Endodermal cell (in vitro differentiated cells): ENCODE measurements at places on chromosomes 4 and X.

DNA sequence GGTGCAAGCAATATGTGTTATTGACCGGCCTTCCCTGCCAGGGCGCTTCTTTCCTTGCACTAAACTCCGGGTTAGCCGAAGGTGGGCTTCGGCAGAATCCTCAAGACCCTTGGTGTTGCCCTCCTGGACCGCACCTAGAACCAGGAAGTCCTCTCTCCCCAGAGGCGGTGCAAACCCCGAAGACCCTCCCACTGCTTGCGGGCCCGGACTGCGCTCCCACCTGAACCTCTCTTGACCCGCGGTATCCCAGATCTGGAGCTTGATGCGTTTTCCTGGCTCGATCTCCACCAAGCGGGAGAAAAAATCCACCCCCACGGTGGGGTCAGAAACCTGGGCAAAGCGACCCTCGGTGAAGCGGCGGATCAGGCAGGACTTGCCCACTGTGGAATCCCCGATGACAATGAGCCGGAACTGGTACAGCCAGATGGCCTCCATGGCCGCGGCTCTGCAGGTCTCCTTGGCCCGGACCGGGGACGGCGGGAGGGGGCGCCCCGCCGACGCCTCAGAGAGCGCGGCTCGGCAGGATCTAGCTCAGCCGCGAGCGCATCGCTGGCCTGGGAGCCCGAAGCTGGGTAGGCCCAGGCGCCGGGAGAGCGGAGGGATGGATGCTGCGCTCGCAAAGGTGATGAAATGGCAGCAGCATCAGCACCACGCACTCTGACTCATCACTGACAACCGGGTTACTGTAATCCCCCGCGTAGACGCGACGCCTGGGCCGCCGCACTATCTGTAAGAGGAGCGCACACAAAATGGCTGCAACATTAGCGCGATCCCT is at the start of gene RAB39B:
Gene RAB39B (minus strand): TSS at position 638 of the 775 bp plus-strand sequence. CDS start 203 bp downstream, at position 435.
- peak; percentile 85 for DNase-seq

DNA sequence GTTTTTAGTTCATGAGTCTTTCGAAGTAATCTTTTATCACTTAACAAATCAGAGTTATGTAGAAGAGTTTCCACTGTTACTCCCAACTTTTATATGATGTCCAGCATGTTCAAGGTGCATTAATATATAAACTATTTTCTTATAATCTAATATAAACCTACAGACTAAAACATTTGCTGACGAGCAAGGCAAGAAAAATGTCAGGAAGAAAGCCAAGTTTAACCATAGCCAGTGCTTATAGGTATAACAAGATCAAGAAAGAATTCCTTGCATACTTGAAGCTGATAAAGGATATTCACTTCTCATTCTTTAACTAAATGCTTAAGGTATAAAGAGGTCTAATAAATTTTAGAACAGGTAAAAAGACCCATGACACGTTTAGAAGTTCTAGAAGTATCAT is 167.7 kb downstream of the NPNT start:
- DNase-seq = no peak

DNA sequence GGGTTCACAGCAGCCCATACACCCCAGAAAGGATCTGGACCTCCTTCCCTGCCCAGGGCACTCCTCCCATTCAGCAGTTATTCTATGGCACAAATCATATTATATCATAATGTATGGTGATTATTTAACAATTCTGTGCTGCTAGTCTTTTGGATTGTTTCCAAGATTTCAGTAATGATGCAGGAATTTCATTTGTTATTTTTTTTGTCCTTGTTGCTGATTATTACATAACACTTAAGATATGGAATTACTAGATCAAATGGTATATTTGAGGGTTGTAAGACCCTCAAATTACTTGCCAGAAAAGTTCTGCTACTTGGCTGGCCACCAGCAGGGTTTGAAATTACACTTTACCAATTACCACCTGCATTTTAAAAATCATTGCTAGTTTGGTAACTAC is 36.4 kb downstream of the QDPR start:
- no peak for DNase-seq

GRCh38 chrX:13085526-13085925 is 41.1 kb upstream of the FAM9C start:
- no peak for DNase-seq

GRCh38 chrX:17376431-17377077 is 1.6 kb downstream of the NHS start:
- peak; percentile 61 for DNase-seq

DNA sequence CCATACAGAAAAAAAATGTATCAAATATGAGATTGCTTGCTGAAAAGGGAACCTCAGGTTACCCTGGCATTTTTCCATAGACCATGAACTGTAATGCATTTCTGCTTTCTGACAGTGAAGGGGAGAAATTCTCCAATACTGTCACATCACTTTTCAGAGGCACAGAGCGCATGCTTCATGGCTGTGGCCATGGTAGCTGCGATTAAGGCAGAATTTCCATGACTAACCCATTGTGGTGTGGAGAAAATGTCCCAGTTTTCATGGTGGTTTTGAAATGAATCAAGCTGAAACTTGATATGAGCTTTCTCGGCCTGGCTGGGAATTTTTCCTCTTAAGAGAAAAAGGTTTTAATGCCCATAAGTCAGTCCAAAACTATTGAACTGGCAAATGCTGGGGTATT is 39.5 kb upstream of the MAP3K15 start:
- DNase-seq = no peak

GRCh38 chr4:130600706-130601105 is 1504.8 kb downstream of the C4orf33 start:
- DNase-seq = no peak

- DNase-seq = no peak
Measured at GRCh38 chr4:10656988-10657387, 27.6 kb downstream of the CLNK start.

GRCh38 chr4:33184657-33185290 is 2464.6 kb downstream of the PCDH7 start:
- no peak for DNase-seq

GRCh38 chrX:43224496-43224895 is 431.6 kb upstream of the MAOA start:
- no peak for DNase-seq

GRCh38 chr4:113080624-113081023 is 31.2 kb downstream of the ANK2 start:
- no peak for DNase-seq

DNA sequence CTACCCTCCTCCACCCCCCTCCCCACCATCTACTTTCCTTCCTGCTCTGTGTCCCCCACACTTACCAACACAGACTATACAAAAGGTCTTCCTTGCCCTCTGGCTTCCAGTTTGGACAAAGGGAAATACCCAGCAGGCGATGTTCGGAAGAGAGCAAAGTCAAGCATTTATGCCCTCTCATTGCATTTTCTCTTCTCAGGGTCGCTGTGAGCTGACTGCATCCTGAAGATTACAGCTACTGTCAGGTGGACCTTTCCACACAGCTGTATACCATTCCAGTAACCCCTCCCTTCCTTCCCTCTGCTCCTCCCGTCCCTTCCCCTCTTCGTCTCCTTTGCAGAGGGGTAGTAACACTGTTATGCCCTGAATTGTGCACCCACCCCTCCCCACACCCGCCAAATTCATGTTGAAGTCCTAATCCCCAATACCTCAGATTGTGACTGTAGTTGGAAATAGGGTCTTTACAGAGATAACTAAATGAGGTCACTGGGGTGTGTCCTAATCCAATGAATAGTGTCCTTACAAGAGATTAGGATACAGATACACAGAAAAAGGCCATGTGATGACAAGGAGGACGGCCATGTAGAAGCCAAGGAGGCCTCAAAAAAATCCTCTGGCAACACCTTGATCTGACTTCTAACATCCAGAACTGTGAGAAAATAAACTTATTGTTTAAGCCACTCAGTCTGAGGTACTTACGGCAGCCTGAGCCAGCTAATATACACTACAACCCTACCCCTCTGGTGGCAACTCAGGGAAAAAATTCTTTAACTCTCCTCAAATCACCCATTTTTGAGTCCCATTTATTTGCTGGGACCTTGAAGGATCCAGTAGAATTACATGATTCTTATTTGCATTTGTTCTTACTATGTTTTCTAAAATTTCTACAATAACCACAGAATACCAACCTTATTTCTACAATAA is 11.7 kb downstream of the MORF4L2 start:
- DNase-seq = peak; percentile 53

DNA sequence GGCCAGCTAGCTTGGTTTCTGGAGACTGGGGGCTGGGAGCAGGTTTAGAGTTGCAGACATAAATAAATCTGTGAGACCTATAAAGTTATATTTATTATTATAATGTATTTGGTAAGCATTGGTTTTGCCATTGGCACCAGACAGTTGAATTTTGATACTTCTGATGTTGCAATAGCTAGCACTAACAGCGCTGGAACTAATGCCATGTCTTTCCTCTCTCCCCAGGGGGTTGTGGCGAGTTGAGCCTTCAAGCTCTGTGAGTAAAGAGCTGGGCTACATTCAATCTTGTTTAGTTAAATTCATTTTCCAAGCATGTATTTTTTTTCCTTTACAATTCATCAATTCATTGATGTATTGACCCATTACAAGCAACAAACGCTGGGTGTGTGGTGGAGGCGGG is 358.7 kb upstream of the NR3C2 start:
- DNase-seq = no peak

GRCh38 chr4:113750734-113751133 is 10.8 kb downstream of the CAMK2D start:
- DNase-seq = no peak

DNA sequence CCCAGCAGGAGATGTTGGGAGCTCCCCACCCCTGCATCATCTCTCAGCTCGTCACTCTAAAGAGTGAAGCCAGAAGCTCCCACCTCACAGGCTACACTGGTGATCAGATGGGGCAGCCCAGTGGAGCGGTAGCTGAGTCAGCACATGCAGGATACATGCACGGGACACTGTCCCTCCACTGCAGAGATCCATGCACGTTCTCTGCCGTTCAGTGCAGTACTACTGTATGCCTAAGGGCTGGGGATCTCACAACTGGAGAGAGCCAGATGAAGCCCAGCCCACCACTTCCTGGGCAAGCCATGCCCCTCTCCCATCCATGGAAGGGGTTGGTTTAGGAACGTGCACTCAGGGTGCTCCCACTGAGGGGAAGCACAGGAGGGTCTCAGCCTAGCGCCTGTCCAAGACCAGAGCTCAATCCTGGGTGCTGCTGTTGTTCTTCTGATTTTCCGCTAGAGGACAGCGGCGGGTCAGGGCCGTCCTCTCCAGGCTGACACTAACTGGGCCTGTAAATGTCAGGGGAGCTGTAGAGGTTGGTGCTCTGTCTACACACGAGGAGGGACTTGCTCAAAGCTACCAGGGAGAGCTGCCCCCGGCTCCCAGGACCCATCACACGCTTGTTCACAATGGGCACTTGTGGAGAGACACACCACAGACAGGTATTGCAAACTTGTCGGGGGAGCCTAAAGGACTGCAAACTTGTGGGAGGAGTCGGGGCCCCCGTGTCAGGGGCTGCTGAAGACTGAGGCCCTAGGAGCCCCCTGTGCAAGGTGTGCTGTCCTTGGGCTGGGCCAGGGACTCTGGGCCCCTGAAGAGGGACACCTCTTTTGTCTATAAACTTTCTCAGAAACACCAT is 18.2 kb upstream of the ABLIM2 start:
- DNase-seq = peak; percentile 88

- no peak for DNase-seq
Measured at GRCh38 chrX:9555354-9555753, 90.5 kb downstream of the TBL1X start.

DNA sequence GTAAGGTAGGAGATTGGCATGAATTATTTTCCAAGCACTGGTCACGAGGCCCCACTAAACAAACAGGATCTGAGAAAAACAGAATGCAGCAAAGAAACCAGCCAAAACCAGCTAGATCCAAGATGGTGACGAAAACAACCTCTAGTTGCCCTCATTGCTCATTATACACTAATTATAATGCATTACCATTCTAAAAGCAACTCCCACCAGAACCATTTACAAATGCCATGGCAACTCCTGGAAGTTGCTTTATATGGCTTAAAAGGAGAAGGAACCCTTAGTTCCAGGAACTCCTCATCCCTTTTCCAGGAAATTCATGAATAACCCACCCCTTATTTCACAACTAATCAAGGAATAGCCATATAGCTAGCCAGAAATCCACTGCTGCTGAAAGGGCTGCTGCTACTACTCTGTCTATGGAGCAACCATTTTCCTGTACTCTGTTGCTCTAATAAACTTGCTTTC is 69.3 kb downstream of the ABCB7 start:
- no peak for DNase-seq

- DNase-seq = no peak
Measured at GRCh38 chr4:52869196-52869595, 7.1 kb downstream of the RASL11B start.

DNA sequence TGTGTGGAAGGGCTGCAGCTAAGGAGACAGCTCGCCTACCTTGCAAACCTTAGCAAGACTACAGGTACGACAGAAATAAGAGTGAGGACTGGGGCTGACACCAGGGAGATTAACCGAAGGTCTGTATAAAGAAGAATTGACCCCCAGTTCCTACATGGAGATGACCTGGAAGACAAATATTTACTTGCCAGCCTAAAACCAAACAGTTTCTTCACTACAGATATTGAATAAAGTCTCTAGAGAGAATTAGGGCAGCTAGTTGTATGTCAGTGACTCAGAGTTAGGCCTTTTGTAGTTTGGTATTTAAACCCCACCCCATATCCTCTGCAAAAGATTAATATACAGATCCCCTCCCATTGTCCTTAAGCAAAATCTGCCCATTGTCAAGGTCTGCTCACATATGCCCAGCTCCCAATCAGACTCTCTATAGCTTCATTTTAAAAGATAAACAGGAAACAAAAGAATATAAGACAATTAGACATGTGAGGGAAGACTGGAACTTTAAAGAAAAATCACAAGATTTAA is 28.1 kb upstream of the FRMPD3 start:
- DNase-seq = no peak

GRCh38 chrX:17933856-17934255 is 72.8 kb upstream of the RAI2 start:
- no peak for DNase-seq

GRCh38 chrX:16524316-16524715 is 125.6 kb upstream of the S100G start:
- no peak for DNase-seq

- no peak for DNase-seq
Measured at GRCh38 chr4:157957905-157958304, 214.9 kb downstream of the GASK1B start.

- DNase-seq = peak; percentile 83
Measured at GRCh38 chr4:10164877-10165283, 48.3 kb upstream of the WDR1 start.

DNA sequence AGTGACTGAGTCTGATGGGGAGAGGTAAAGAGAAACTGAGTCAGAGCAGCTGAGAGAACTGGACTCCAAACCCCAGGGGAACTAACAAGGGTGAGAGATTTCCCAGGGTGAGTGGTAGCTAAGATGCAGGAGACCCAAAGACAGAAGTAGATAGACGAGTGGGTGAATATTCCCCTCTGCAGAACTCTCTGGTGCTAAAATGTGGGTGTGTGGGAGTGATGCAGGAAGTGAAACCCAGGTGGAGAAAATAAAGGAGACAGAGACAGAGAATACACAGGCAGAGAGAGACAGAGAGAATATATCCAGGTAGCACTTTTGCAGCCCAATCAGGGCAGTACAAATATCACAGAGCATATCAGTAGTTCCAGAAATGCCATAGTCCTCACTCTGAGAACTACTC is 212.5 kb upstream of the ZIC3 start:
- no peak for DNase-seq
